ENCODE measurements at places on chromosomes 5 and 9. TPM values are rescaled to one million over a fixed set of nuclear protein-coding genes. Genes with fewer than 3 reads are reported as not detected.

DNA sequence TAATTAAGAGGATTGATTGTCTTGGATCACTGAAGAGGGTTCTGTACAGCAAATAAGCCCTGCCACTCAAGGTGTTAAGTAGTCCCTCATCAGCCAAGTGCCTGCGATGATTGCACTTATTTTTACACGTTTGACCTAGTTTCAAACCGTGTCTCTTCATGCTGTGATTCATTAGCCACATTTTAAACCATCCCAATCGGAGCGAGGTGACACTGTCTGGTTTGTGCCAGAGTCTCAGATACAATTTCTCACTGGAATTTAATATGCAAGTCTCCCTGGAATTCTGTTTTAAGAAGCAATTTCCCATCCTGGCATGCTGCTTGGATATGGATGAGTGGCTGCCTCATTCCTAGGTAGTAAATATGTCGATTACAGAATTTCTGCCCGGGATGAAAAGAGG lies 1.6 kb downstream of the INSYN2B start:
- no peaks in the 10 kb centered on the region for H3K4me1 ChIP-seq
- no peaks in the 10 kb centered on the region for H3K27me3 ChIP-seq
- H3K27ac ChIP-seq = no peak overlapping the region
- no peaks in the 10 kb centered on the region for H3K36me3 ChIP-seq
- DNase-seq = no peak

The ZNG1A gene
- 28.8 TPM for polyA plus RNA-seq

The ADCY2 gene
- polyA plus RNA-seq = 1.3 TPM

DNA sequence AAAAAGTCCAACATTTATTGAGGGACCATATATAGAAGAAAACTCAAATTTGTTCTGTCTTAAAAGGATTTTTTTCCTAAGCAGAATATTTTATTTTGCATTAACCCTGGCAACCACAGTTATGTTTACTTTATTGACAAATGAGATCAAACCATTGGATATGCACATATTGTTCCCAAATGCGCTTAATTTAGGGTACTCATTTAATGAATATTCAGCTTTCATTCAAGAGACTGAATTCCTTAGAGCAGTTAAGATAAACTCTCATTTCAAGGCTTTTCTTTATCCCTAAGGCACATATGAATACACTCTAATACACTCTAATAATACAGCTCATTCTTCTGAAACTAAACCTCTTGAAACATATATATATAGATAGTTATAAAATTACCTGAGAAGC lies 150.2 kb downstream of the HMHB1 start:
- H3K4me3 ChIP-seq = no peak overlapping the region
- no peaks in the 10 kb centered on the region for H3K36me3 ChIP-seq
- no peak overlapping the region for H3K27ac ChIP-seq
- no peak for DNase-seq
- no peaks in the 10 kb centered on the region for H3K27me3 ChIP-seq

- H3K36me3 ChIP-seq = no peaks in the 10 kb centered on the region
- H3K27me3 ChIP-seq = no peaks in the 10 kb centered on the region
- H3K4me1 ChIP-seq = no peaks in the 10 kb centered on the region
- no peak overlapping the region for H3K4me3 ChIP-seq
Measured at GRCh38 chr5:170538696-170539586, 35.1 kb downstream of the KCNIP1 start.

The ELAVL2 gene
- polyA plus RNA-seq = 1.3 TPM

DNA sequence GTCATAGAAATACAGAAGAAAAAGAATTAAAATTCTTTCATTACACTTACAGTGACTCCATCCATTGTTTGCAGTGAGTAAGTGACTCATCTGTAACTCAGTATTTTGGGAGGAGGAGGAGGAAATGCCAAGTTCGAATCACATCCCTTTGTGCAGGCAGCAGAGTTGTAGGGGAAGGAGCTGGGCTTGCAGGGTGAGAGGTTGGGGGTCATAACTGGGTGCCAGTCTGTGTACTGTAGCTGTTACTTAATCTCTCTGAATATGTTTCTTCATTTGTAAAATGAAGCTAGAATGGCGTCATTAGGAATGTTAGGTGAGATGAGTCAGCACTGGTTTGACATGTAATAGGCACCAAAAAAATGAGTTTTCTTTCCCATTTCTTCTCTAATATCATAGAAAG lies 235.7 kb upstream of the ADAMTSL1 start:
- H3K27me3 ChIP-seq = peaks cover 7% of the 10 kb centered on the region
- H3K27ac ChIP-seq = no peak overlapping the region
- H3K4me3 ChIP-seq = no peak overlapping the region
- H3K36me3 ChIP-seq = no peaks in the 10 kb centered on the region
- DNase-seq = no peak

GRCh38 chr5:123279136-123279535 lies 144.1 kb downstream of the CEP120 start:
- H3K36me3 ChIP-seq = no peaks in the 10 kb centered on the region
- H3K27me3 ChIP-seq = no peaks in the 10 kb centered on the region
- no peak overlapping the region for H3K27ac ChIP-seq
- DNase-seq = no peak
- H3K4me3 ChIP-seq = no peak overlapping the region

- H3K4me1 ChIP-seq = no peaks in the 10 kb centered on the region
- no peaks in the 10 kb centered on the region for H3K36me3 ChIP-seq
- no peak overlapping the region for H3K4me3 ChIP-seq
- H3K27ac ChIP-seq = no peak overlapping the region
Measured at GRCh38 chr9:107153336-107153735, 129.7 kb upstream of the RAD23B start.

GRCh38 chr9:36110434-36110833 lies 26.1 kb upstream of the GLIPR2 start:
- no peak overlapping the region for H3K4me3 ChIP-seq
- H3K27me3 ChIP-seq = no peaks in the 10 kb centered on the region
- H3K27ac ChIP-seq = no peak overlapping the region
- H3K4me1 ChIP-seq = no peaks in the 10 kb centered on the region
- H3K36me3 ChIP-seq = no peaks in the 10 kb centered on the region

GRCh38 chr5:145825751-145826180 lies 9.4 kb downstream of the PRELID2 start:
- H3K4me3 ChIP-seq = no peak overlapping the region
- no peaks in the 10 kb centered on the region for H3K27me3 ChIP-seq
- H3K27ac ChIP-seq = no peak overlapping the region
- H3K36me3 ChIP-seq = no peaks in the 10 kb centered on the region
- DNase-seq = no peak

The MLANA gene
- polyA plus RNA-seq = not detected

DNA sequence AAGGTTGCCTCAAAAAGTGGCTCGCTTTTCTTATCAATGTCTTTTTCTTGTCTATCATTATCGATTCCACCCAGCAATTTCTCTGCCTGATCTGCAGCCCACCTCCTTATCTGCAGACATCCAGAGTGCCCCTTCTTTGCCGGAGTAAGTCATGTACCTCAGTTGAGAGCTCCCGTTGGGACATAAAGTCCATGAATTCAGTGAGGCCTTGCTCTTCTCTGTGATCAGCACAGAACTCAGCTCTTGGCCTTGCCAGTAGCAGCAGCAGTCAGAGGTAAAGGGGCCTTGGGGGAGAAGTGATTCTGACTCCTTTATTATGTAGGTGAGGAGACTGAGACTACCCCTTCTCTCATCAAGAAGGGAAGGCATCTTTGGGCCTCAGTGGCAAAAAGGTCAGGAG lies 24.9 kb upstream of the DCAF12 start:
- no peaks in the 10 kb centered on the region for H3K36me3 ChIP-seq
- no peaks in the 10 kb centered on the region for H3K27me3 ChIP-seq
- no peak for DNase-seq
- no peaks in the 10 kb centered on the region for H3K4me1 ChIP-seq
- no peak overlapping the region for H3K4me3 ChIP-seq

- H3K27me3 ChIP-seq = no peaks in the 10 kb centered on the region
- no peak for DNase-seq
- no peaks in the 10 kb centered on the region for H3K36me3 ChIP-seq
Measured at GRCh38 chr5:84724683-84725082, 340.0 kb upstream of the EDIL3 start.
